H9 (cell line): ENCODE measurements at places on chromosomes 1 and 21. TPM values are rescaled to one million over a fixed set of nuclear protein-coding genes. Genes with fewer than 3 reads are reported as not detected.

The LCE3D gene
- total RNA-seq = not detected in 2 replicates

GRCh38 chr21:45471525-45472221 lies 66.7 kb downstream of the COL18A1 start:
- H3K36me3 ChIP-seq = peaks cover 54% of the 10 kb centered on the region
- no peak overlapping the region for H3K4me3 ChIP-seq
- H3K4me1 ChIP-seq = no peaks in the 10 kb centered on the region
- no peak for DNase-seq
- no peak overlapping the region for H3K27ac ChIP-seq
- H3K27me3 ChIP-seq = no peaks in the 10 kb centered on the region

The SIM2 gene
- total RNA-seq = not detected in 2 replicates

DNA sequence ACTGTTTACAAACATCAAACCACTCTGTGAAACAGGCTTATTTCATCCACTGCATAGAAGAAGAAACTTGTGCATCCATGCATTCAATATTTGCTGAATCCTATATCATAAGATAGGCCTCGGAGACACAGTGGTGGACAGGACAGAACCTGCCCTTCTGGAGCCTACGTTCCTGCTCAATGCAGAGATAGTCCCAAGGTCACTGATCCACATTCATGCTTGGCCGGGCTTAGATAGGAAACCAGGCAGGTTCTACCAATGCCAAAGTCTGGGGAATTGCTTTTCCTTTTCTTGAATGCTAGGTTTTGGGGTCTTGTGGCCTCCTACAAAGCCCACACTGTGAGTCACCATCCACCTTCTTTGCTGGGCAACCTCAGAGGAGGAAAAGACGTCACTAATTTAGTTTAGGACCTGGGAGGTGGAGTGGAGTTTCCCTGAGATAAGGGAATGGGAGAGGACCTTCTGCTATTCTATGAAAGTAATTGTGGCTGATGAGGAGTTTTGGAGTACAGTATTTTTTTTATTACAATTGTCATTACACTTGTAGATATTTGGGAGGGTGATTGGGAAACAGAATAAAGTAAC lies 99.7 kb upstream of the CD34 start:
- H3K4me1 ChIP-seq = no peaks in the 10 kb centered on the region
- no peak overlapping the region for H3K4me3 ChIP-seq
- no peak for DNase-seq

DNA sequence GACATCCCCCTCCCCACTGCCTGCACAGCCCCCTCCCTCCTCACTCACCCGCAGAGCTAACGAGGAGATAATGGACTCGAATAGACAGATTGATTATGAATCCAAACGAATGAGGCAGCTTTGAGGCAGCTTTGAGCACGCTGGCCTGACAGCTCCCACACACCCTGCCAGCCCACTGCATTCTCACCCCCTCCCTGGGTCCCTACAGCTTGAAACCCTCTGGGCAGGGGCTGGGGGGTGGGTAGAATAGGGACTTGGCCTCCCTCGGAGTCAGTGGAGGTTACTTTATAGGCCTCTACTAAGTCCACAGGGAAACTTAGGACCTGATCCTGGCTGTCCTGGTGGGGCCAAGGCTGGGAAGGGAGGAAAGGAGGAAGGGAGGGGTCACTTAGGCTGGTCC lies 1.9 kb downstream of the NTRK1 start:
- H3K27me3 ChIP-seq = peaks cover 62% of the 10 kb centered on the region
- DNase-seq = no peak
- H3K36me3 ChIP-seq = no peaks in the 10 kb centered on the region
- H3K4me1 ChIP-seq = no peaks in the 10 kb centered on the region; the same call in 1 of the 2 replicates
- no peak overlapping the region for H3K4me3 ChIP-seq
- no peak overlapping the region for H3K27ac ChIP-seq

DNA sequence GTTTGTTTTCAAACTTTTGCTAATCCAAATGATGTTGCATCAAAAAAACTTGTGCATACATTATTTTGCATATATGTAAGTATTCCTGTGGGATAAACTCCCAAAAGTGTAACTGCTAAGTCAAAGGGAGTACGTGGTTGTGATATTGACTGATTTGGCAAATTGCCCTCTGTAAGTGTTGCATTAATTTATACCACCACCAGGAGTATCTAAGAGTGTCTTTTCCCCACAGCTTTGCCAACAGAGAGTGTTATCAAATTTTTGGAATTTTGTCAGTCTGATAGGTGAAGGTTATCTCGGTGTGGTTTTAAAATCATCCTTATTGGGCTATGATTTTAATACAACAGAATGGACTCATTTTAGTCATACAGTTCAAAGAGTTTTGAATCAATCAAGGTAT lies 30.1 kb upstream of the PARP1 start:
- no peak overlapping the region for H3K4me3 ChIP-seq
- H3K27me3 ChIP-seq = no peaks in the 10 kb centered on the region
- DNase-seq = no peak
- H3K36me3 ChIP-seq = no peaks in the 10 kb centered on the region

- H3K27me3 ChIP-seq = no peaks in the 10 kb centered on the region; the same call in 1 of the 2 replicates
- peaks cover 4% of the 10 kb centered on the region; the same call in 1 of the 2 replicates for H3K4me1 ChIP-seq
- peaks cover 4% of the 10 kb centered on the region; the same call in 1 of the 2 replicates for H3K36me3 ChIP-seq
- H3K4me3 ChIP-seq = no peak overlapping the region
- H3K27ac ChIP-seq = no peak overlapping the region
Observed at GRCh38 chr1:2135441-2135841, 59.1 kb downstream of the FAAP20 start.

DNA sequence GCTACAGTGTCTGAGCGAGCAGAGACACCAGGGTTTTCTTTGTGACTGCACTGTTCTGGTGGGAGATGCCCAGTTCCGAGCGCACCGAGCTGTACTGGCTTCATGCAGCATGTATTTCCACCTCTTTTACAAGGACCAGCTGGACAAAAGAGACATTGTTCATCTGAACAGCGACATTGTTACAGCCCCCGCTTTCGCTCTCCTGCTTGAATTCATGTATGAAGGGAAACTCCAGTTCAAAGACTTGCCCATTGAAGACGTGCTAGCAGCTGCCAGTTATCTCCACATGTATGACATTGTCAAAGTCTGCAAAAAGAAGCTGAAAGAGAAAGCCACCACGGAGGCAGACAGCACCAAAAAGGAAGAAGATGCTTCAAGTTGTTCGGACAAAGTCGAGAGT lies 2.7 kb downstream of the ZBTB18 start:
- H3K36me3 ChIP-seq = peaks cover 8% of the 10 kb centered on the region
- H3K4me3 ChIP-seq = no peak overlapping the region
- DNase-seq = no peak
- H3K4me1 ChIP-seq = peaks cover 3% of the 10 kb centered on the region; the same call in 1 of the 2 replicates

DNA sequence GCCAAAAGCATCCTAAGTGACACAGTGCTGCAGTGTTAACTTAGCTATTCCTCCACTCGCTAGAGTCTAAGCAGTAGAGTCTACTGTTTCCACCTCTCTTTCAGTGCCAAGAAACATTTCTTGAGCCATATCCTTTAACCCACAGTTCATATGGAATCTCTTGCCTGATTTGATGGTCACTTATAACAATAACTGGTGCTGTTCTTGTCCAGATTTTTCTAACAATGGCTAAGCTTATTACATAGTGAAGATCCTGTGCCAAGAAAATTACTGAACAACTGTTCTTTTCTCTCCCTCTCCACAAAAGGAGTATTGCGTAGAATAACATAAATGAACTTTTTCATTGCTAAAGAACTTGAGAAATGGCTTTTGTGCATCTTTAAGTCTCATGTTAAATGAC lies 121.3 kb downstream of the CDC7 start:
- H3K4me1 ChIP-seq = peaks cover 3% of the 10 kb centered on the region; the same call in 1 of the 2 replicates
- no peak overlapping the region for H3K4me3 ChIP-seq
- no peaks in the 10 kb centered on the region for H3K27me3 ChIP-seq
- no peak for DNase-seq
- H3K27ac ChIP-seq = no peak overlapping the region
- peaks cover 4% of the 10 kb centered on the region for H3K36me3 ChIP-seq

The HHIPL2 gene
- 0.15 and 0.39 TPM in 2 replicates for total RNA-seq

DNA sequence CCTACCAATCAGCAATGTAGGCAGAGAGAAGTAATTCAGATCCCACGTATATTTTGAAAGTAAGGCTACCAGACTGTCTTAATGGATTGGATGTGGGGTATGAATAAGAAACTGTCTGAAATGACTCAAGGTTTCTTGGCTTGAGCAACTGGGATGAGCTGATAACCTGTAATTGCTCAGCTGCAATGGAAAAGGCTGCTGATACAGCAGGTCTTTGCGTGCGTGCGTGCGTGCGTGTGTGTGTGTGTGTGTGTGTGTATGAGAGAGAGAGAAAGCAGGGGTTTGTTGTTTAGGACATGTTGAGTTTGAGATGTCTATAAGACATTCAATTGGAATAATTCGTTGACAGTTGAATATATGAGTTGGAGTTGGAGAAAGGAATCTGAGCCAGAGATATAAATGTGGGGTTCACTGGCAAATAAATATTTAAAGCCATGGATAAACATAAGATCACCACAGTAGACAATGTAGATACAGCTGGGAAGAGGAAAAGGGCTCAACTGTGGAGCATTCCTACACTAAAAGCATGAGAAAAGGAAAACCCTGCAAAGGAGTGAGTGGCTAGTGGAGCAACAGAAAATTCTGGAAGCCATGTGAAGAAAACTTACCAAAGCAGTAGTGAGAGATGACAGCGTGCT lies 72.9 kb downstream of the UCHL5 start:
- no peak overlapping the region for H3K4me3 ChIP-seq
- H3K27ac ChIP-seq = no peak overlapping the region
- no peak for DNase-seq

GRCh38 chr1:95625224-95625623 lies 391.2 kb downstream of the RWDD3 start:
- no peak for DNase-seq
- 0 out of 2 replicates have a peak, but pooled peaks cover 5% of the 10 kb centered on the region for H3K4me1 ChIP-seq
- no peak overlapping the region for H3K27ac ChIP-seq
- no peak overlapping the region for H3K4me3 ChIP-seq

DNA sequence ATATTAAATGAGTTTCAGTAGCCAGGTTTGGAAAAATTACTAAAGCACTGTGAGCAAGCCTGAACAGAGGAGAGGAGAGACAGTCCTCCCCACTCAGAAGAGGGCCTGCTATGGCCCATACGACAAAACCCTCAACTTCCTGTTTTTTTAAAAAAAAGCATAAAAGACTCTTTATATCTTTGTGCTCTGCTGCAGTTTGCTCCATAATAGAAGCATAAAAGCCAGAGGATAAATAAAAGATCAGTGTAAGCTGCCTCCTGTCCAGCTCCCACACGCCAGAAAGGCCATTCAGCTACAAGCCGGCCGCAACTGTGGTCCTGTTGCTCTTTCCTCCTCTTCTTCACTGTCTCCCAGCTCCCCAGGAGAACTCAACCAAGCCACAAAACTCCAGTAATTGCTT lies 37.8 kb downstream of the NID1 start:
- H3K4me3 ChIP-seq = no peak overlapping the region
- no peaks in the 10 kb centered on the region for H3K27me3 ChIP-seq
- no peak overlapping the region for H3K27ac ChIP-seq
- no peak for DNase-seq
- no peaks in the 10 kb centered on the region for H3K4me1 ChIP-seq

DNA sequence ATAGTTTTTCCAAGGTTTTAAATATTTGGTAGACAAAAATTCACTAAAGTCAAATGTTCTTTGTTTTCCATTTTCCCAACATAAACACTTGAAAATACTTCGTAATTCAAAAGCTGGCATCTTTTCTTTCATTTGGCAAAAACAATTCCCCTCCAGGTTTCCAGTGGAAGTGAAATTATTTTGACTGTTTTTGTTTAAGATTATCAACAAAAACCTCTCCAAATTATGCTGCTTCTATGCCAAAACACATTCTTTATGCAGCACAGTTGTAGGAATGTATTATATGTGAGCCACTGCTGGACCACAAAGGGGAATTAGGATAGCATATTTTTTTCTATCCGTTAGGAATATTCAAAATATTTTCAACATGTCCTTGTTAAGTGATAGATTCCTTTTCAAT lies 44.1 kb downstream of the SLC5A9 start:
- no peaks in the 10 kb centered on the region for H3K27me3 ChIP-seq
- no peak overlapping the region for H3K4me3 ChIP-seq
- no peak for DNase-seq

DNA sequence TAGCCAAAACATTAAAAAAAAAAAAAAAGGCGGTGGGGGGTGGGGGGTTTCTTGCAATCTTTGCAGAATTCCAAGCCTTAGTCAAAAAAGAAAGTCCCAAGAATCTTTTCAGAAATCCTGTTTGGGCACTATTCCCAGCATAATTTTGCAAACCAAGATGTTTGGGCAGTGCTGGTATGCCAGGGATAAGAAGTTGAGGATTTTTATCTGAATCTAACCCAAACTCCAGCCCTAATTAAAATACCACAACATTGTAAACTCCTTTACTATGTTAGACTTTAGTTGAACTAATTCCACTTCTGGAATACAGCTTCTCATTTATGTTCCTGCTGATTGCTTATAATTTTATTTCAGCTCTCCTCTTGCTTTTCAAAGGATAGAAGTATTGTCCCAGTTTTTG lies 504.1 kb upstream of the ADGRL2 start:
- H3K4me1 ChIP-seq = peaks cover 3% of the 10 kb centered on the region
- peaks cover 7% of the 10 kb centered on the region; the same call in 1 of the 2 replicates for H3K36me3 ChIP-seq
- H3K27ac ChIP-seq = no peak overlapping the region
- H3K4me3 ChIP-seq = no peak overlapping the region

The ECM1 gene
- 0.88 and 1.4 TPM in 2 replicates for total RNA-seq

- no peaks in the 10 kb centered on the region for H3K4me1 ChIP-seq
- H3K36me3 ChIP-seq = no peaks in the 10 kb centered on the region
- no peak overlapping the region for H3K27ac ChIP-seq
Observed at GRCh38 chr1:235532360-235532759, 28.1 kb upstream of the B3GALNT2 start.

The RPE65 gene
- not detected in 2 replicates for total RNA-seq

The PLA2G2F gene
- total RNA-seq = not detected in 2 replicates

GRCh38 chr21:38129711-38130110 lies 127.1 kb upstream of the KCNJ15 start:
- H3K4me3 ChIP-seq = no peak overlapping the region
- no peaks in the 10 kb centered on the region for H3K4me1 ChIP-seq
- no peaks in the 10 kb centered on the region for H3K36me3 ChIP-seq
- DNase-seq = no peak
- H3K27me3 ChIP-seq = no peaks in the 10 kb centered on the region
- H3K27ac ChIP-seq = no peak overlapping the region

The STMN1 gene
- total RNA-seq = 499 and 500 TPM in 2 replicates

DNA sequence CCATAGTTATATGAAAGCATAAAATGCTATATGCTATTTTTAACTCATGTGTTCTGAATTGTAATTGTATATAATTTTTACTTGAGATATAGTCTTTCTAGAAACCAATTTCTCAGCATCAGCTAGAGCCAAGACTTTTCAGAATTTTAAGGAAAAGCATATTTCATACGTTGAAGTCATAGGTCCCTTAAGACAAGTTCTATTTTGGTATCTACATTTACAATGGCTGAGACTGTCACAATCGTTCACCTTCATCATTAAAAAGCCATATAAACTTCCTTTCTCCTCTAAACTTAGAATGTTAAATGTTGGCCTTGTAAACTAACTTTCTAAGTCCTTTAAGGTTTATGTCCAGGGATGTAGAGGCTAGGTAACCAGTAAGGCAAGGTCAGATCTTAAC lies 104.1 kb downstream of the LRRC40 start:
- H3K4me3 ChIP-seq = no peak overlapping the region
- no peak overlapping the region for H3K27ac ChIP-seq
- H3K4me1 ChIP-seq = no peaks in the 10 kb centered on the region
- DNase-seq = no peak
- H3K36me3 ChIP-seq = no peaks in the 10 kb centered on the region
